Esophagus squamous epithelium (tissue), 5 donors: ENCODE measurements at places on chromosomes 11 and 22.

- no peak for DNase-seq
Measured at GRCh38 chr22:31857247-31857646, 87.1 kb upstream of the YWHAH start.

- no peak for DNase-seq
Measured at GRCh38 chr11:90635886-90636285, 413.0 kb upstream of the CHORDC1 start.

GRCh38 chr11:19679952-19680828, 32.4 kb upstream of the NAV2 start:
- no peak for DNase-seq

- DNase-seq, result no peak
Measured at GRCh38 chr22:17411213-17411612, 42.0 kb downstream of the CECR2 start.
